ENCODE measurements at places on chromosomes 1 and 21.

DNA sequence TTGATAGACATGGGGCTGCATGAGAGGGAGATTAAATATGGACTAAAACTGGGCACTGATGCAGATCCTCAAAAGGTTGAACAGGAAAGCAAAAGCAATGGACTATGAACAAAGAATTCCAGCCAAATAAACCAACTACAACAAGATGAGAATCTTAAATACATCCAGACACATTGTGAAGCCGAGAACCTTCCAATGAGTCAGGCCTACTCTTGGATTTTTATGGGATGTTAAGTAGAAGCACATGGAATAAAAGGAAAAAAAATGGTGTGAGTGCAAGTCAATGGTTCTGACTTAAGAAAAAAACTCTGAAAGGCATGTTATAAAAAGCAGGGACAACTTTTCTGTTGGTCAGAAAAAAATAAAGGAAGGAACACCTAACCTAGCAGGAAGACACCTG lies 227.2 kb downstream of the DPYD start:
- no peak for DNase-seq

DNA sequence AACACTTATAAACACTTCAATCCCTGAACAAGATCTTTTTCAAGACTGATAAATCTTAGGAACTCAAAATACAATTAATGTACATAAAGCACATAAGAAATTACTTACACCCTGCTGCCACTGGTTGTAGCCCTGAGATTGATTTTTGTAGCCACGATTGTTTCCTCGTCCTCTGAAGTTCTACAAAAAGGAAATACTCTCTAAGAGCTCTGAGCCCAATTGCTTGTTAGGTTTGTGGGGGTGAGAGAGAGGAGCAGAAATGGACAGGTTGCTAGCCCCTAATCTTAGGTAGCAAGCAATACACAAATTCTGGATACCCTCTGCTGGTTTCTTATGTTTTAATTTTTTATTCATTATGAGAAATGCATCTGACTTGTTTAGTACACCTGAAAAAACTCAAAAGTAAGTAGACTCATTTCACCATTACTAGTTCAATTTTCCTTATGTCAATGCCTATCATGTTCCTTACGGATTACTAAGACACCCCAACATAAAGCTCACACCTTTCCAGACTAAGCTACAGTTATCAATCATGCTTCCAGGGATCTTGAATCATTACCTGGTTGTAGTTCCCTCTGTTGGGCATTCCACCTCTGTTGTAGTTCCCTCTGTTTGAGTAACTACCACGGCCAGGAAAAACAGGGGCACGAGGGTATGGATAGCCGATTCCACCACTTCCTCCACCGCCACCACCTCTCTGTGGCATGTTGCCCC lies 9.3 kb downstream of the HNRNPU start:
- DNase-seq: no peak

GRCh38 chr1:41428738-41429640 lies 55.5 kb downstream of the EDN2 start:
- no peak for DNase-seq

DNA sequence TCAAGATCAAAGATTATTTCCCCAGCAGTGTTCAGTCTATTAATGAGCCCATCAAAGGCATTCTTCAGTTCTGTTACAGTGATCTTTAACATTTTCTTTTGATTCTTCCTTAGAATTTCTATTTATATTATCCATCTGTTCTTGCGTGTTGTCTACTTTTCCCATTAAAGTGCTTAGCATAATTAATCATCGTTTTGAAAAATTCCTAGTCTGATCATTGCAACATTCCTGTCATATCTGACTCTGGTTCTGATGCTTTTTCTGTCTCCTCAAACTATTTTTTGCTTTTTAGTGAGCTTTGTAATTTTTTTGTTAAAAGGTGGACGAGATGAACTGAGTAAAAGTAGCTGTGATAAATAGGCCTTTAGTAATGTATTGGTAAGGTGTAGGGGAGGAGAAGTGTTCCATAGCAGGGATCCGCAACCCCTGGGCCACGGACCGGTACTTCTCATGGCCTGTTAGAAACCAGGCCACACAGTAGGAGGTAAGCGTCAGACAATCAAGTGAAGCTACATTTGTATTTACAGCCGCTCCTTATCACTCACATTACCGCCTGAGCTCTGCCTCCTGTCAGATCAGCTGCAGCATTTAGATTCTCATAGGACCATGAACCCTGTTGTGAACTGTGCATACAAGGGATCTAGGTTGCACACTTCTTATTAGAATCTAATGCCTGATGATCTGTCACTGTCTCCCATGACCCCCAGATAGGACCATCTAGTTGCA lies 163.3 kb downstream of the PIK3R3 start:
- peak; percentile 7 for DNase-seq

- peak; percentile 63 for DNase-seq
These were observed 6.1 kb downstream of the CAPZA1 start for GRCh38 chr1:112625696-112626095.

DNA sequence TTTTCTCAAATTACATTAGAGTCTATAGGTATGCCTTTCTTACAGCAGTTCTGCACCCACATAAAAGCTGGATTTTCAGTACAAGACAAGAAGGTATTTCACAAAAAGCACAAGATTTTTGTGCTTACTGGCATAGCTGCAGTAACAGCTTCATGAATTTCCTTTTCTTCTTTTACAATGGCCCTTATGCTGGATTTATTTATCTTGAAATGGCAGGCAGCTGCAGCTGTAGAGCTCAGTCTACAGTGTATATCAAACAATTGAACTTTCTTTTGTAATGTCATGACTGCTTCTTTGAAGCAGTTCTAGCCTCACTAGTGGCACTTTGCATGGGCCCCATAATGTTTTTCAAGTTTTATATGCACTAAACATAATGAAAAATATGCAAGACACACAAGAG lies 510.2 kb downstream of the KCNT2 start:
- DNase-seq: no peak

- DNase-seq: no peak
These were observed 570 bp downstream of the KCND3 start for GRCh38 chr1:111988743-111989453.

- peak; percentile 10 for DNase-seq
These were observed 2.1 kb downstream of the C1orf21 start for GRCh38 chr1:184388971-184389370.

GRCh38 chr1:170481000-170481399 lies 51.0 kb upstream of the GORAB start:
- DNase-seq: no peak

DNA sequence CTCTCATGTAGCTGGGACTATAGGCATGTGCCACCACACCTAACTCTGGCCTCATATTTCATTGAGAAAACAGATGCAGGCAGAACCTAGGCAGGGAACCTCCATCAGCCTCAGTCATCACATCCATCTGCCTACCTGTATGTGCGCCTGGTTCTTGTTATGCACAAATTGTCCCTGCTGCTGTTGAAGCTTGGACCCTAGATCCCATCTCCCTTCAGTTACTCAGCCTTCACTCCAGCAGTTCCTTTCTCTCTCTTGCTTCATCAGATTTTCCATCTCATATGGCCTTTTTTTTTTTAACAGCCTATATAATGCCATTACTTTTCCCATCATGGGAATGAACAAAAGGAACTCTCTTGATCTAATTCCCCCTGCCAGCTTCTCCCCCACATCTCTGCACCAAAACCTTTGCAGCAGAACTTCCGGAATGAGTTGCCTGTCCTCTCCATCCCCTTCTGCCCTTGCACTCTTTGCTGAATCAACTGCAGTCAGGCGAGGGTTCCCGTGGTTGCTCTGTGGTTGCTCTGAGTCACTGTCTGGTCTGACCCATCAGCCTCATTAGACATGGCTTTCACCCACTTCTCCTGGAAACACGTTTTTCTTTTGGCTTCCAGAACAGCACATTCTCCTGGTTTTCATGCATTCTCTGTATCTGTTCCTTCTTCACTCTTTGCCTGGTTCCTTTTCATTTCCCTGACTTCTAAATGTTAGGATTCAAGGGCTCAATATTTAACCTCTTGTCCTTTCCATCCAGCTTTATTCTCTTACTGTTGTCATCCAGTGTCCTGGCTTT lies 41.5 kb downstream of the UBE4B start:
- peak; percentile 95 for DNase-seq
